Endothelial cell (in vitro differentiated cells): ENCODE measurements at places on chromosomes 2 and 18. TPM values are rescaled to one million over a fixed set of nuclear protein-coding genes. Genes with fewer than 3 reads are reported as not detected.

DNA sequence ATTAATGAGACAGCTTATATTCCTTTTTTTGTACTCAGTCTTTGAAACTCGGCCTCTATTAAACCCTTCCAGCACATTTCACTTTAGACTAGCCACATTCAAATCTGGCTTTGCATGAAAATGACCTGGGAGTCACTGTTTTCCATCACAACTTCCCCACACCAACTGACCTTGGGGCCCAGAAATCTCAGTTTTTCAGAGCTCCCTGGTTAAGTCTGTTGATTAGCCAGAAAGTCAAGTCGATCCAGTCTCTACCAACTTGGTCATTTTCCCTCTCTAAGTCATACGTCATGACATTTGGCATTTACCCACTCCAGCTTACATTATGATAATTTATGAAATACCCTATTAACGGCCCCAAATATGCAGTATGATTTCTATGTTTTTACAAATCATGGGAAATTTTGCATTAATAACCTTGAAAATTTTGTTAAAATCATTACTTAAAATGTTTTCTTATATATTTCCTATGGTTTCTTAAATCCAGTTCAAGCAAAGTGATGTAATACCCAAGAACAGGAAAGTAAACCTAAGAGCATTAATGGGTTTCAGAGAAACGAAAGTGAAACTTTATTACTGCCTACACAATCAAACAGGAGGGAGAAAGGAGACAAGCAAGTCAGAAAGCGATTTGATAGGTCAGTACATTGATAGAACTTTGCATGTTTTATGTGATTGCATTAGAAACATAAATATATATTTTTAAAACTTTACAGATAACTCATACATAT lies 77.1 kb downstream of the SPATS2L start:
- no peak for DNase-seq

DNA sequence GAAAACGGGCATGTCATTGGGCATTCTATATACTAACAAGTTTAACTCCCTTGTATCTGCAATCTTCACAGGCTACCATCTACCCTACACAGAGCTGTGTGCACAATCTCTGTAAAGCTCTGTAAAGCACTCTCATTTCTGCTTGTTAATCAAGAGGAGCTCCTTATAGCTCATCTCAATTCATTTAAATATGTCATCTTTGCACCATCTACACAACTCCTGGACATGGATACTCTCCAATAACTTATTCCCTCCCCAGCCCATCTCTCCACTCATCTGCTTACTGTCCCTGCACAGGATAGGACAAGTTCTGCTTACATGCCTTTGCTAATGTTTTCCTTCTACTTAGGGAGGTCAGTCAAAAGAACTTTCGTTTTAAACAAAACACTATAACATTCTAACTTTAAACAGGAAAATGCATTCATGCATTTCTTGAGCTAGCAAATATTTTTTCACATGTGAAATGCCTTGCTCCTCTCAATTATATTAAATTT lies 61.4 kb downstream of the DPP4 start:
- no peak for DNase-seq

ANKRD30BL gene
- not detected for total RNA-seq

DNA sequence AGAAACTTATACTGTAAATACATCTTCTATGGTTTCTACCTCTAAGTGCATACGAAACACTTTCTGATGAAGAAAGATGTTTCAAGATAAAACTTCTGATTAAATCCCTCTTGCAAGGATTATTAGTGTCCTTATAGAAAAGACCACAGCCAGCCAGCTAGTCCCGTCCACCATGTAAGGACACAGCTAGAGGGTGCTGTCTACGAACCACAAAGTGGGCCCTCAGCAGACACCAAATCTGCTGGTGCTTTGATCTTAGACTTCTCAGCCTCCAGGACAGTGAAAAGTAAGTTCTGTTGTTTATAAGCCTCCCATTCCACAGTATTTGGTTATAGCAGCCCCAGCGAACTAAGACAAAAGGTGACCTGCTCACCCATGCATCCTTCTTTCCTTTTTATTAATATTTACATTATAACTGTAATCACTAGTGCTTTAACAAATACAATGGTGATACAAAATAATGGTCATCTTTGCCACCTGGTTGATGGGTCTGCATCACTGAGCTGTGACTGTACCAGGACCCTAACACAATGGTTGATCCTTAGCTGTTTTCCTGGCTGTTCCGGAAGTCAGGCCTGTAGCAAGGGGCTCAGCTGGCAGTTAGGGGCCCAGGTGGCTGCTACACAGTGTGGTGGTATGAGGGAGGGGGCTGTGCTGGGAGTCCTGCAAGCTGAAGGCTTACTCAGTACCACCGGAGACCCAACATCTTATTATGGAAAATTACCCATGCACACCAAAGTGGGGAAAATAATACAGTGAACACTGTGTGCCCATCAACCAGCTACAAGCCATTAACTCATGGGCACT lies 108.5 kb upstream of the SMAD7 start:
- DNase-seq, result no peak

MRPL53 gene
- 59.0 TPM for total RNA-seq

DNA sequence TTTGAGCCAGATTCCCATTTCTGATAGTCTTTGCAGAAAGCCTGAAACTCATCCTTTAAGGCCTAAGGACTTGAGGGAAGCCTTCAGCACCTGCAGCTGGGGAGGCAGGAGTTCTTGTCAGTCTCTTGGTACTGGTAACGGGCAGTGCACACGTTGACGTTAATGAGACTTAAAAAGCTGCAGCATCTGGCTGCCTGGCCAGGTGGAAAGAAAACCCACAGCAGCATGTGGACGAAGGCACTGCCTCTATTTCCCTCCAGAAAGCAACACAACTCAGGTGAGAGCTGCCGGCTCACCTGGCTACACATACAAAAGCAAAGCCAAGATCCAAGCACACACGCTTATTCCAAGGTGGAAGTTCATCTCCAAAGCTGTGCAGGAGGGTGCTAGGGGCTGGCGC lies 178.8 kb downstream of the ANAPC1 start:
- no peak for DNase-seq

- no peak for DNase-seq
Observed at GRCh38 chr2:155250800-155251199, 552.3 kb downstream of the KCNJ3 start.

DNA sequence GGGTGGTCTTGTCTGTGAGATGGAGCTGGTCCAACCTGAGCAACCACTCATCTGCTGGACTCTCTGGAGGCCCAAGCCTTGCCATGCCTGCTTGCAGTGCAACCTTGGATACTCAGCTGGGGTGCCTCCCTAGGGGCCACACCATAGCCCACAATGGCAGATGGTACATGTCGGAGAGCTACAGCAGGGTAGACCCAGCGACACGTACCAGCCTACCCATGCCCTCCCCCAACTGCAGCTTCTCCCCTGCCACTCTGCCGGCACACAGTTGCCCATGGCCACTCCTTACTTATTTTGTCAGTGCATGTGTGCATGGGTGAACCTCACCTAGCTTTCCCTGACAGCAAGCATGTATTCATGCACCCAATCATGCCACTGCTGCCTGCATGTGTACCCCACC lies 690.9 kb downstream of the CCDC85A start:
- no peak for DNase-seq

DNA sequence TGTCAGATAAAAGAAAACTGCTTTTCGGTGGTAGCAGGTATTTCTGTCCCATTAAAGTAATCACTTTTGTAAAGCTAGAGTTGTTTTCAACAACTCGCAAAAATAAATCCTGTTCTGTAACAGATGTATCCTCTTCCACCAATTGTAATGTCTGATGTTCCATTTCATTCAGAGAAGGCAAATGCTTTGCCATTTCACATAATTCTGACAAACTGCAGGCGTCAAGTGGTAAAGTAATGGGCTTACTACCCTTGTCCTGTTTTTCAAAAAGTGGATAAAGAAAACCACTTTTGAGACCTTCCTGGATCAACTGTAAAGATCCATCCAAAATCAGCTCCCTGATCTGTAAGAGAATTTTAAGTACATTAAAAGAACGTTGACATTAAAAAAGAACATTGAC lies 16.6 kb downstream of the METTL4 start:
- no peak for DNase-seq

DNA sequence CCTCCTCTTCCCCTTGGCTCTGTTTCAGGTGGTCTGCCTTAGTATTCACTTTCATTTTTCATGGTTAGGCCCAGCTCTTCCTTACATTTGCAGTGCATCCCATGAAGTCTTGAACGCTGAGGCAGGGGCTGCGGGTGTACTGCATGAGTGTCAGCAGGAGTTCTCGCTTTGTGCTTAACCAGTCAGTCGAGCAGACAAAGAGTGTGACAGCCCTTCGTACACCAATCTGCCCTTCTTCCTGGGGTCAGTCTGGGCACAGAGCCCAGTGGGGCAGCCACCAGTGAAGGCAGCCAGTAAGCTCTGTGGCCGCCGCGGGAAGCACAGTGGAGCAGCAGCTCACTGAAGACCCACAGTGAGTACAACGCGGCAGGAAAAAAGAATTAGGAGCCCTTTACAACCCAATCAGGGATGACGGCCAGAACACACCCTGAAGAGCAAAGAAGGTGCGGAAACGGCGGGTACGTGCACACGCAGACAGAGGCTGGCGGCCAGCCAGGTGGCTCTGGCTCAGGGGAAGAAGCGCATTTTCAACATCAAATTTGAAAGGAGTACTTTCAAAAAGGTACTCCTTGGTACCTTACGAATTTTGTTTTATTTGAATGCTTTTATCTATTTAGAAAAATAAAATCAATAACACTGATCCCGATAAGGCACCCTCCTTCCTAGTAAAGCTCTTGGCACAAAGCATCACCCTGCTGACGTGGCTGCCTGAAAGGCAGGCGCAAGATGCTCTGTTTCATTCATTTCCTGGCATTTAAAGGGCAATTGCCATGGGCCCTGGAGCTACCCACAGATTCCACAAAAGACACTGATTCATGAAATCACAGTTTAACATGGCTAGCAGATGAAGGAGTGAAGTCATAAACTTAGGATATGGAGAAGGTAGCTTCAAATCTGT lies 47.0 kb upstream of the SEMA4C start:
- DNase-seq, result no peak

GRCh38 chr2:235713189-235713588 lies 219.3 kb downstream of the AGAP1 start:
- DNase-seq, result no peak

DNA sequence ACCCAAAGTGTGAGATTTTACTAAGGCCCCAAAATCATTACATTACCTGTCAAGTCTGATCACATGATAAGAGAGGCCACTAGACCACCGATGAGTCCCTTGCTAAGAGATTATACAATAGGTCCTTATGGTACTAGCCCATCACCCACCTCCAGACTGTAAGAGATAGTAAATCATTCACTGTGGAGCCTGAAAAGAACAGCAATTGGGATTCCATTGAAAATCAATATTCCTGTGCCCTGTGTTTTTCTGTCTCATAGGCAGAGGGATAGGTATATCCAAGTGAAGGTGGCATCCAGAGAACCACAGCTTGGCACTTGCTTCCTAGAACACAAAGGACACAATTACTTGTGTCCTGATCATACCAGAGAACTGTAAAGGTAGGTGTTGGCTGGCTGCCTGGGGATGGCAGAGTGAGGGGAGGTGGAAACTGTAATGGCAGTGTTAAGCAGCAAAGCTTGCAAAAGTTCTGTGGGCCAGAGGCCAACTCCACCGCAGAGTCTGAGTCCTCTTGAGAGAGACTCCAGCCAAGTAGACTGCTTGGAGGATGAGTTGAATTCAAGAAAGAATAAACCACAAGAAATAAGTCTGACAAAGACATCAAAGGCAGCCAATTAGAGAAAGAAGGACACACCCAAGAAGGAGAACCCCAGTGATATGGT lies 102.0 kb upstream of the PIEZO2 start:
- no peak for DNase-seq

GPR55 gene
- total RNA-seq, result 0.28 TPM

GRCh38 chr2:132400169-132400900 lies 16.3 kb upstream of the GPR39 start:
- no peak for DNase-seq

- DNase-seq, result no peak
Observed at GRCh38 chr2:180778291-180778690, 202.1 kb upstream of the UBE2E3 start.

DLGAP1 gene
- 1.8 TPM for total RNA-seq

GRCh38 chr2:16617282-16618266 lies 48.1 kb downstream of the CYRIA start:
- peak; percentile 41 for DNase-seq

GRCh38 chr2:45942237-45942738 lies 290.8 kb downstream of the PRKCE start:
- DNase-seq, result no peak

GRCh38 chr18:13245481-13246000 lies 27.0 kb downstream of the LDLRAD4 start:
- no peak for DNase-seq
